ENCODE measurements at places on chromosomes 16 and 17. TPM values are rescaled to one million over a fixed set of nuclear protein-coding genes. Genes with fewer than 3 reads are reported as not detected.

The PPP1R1B gene
- total RNA-seq, result not detected

The MVP gene
- 283 TPM for total RNA-seq

The RNF112 gene
- not detected for total RNA-seq

The TPSG1 gene
- total RNA-seq, result not detected

The KCNJ2 gene
- 19.6 TPM for total RNA-seq

The RPA1 gene
- total RNA-seq, result 23.3 TPM

The INCA1 gene
- total RNA-seq, result 0.39 TPM

The SOCS1 gene
- total RNA-seq, result 11.3 TPM

The HOXB6 gene
- total RNA-seq, result 48.2 TPM

The CEP295NL gene
- total RNA-seq, result 1.0 TPM

The ATF7IP2 gene
- 14.9 TPM for total RNA-seq

The TSR3 gene
- total RNA-seq, result 102 TPM

The HSPB9 gene
- not detected for total RNA-seq

The RNU2-1 gene
- total RNA-seq, result not detected

The STH gene
- not detected for total RNA-seq

The SMARCD2 gene
- 105 TPM for total RNA-seq

GRCh38 chr16:5062790-5063765, 2.7 kb downstream of the C16orf89 start:
- DNase-seq, result no peak

DNA sequence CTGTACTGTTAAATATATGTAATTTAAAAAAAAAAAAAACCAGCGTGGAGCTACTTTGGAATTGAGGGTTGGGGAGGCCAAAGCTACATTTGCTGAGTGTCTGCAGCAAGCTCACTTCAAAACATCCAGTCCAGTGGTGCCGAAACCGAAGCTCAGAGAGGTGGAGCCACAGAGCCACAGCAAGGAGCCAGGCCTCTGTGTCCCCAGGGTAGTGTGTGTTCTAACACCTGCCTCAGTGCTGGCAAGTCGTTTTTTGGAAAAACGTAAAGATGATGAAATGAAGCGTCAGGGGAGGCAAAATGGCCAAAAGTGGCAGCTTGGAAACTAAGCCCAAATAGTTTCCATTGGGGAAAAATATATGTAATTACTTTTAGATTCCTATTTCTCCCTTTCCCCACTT, 36.1 kb upstream of the MRC2 start:
- no peak for DNase-seq

DNA sequence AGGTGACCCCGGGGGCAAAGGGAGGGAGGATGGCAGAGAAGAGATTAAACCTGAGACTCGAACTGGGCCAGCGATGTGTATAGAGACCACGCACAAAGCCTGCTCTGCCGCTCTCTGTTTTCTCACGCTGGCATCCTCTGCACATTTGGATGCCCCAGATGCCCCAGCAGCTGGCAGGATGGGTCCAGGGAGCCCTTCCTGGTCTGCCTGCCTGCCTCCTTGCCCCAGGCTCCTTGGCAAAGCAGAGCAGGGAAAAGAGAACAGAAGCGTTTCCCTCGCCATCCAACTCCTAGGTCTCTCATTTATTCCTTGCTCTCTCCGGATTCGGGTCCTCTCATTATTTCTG, 5.2 kb upstream of the PIPOX start:
- DNase-seq, result no peak

DNA sequence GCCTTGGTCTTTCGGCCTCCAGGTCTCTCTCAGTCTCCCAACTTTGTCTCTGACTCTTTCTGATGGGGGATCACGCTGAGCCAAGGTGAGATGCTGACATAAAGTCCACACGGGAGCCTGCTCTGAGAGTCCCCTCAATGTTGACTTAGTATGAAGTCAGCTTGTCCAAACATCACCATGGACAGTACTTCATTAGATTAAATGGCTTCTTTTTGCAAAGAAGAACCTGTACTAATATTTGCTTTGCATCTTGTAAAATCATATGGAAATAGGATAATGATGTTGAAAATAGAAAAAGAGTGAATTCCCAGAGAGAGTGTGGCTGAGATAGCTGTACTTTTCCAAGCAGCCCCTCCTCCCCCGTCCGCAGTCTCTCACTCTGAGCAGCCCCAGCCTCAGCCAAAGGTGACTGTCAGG, 56.7 kb upstream of the SIAH1 start:
- no peak for DNase-seq

DNA sequence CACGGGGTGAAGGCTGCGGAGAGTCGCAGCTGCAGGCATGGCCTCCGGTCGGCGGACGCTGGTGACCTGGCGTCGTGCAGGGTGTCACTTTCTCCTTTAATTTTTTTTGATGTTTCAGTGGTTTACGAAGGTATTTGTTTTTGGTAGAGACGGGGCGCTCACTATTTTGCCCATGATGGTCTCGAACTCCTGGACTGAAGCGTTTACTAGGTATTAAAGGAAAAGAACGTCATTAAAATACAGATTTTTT, 17.1 kb downstream of the ZNF213 start:
- no peak for DNase-seq

GRCh38 chr16:88356727-88357199, 26.0 kb upstream of the ZNF469 start:
- DNase-seq, result no peak

- no peak for DNase-seq
These were observed 3.9 kb downstream of the CDH13 start for GRCh38 chr16:82630688-82631087.

GRCh38 chr16:7990626-7991260, 599.6 kb downstream of the TMEM114 start:
- DNase-seq, result no peak

- no peak for DNase-seq
These were observed 55.3 kb downstream of the SOCS3 start for GRCh38 chr17:78304549-78305037.

- no peak for DNase-seq
These were observed 5.0 kb upstream of the STH start for GRCh38 chr17:45993962-45994627.

DNA sequence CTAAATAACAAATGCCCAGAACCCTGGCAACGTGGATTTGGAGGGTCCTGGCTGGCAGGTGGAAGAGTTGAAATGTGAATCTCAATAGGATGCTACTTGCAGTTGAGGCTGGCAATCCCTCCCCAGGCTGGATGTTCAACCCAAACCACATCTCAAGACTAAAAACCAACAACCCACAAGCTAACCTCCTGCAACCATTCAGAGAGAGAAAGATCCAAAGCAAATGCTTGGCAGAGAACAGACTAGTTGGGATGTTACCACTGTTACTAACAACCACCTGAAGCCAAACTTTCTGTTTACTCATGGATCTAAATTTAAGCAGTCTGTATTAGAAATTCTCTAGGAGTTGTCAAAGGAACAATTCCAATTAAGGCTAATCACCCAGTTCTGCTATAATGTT, 27.9 kb downstream of the SMG6 start:
- no peak for DNase-seq

DNA sequence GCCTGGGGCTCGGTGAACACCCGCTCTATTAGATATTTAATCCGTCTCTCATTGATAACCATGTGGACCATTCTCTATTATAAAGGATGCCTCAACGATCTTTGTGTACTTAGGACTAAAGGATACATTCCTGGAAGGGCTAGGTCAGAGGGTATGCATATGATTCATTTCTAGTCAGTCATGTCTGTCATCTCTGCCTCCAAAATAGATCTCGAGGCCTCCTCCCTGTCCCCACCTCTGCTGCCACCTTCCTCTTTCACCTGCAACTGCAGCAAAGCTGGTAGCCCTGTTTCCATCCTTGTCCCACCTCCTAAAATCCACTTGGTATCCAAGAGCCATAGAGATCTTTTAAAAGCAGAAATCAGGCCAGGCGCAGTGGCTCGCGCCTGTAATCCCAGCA, 121.5 kb downstream of the KATNIP start:
- no peak for DNase-seq

DNA sequence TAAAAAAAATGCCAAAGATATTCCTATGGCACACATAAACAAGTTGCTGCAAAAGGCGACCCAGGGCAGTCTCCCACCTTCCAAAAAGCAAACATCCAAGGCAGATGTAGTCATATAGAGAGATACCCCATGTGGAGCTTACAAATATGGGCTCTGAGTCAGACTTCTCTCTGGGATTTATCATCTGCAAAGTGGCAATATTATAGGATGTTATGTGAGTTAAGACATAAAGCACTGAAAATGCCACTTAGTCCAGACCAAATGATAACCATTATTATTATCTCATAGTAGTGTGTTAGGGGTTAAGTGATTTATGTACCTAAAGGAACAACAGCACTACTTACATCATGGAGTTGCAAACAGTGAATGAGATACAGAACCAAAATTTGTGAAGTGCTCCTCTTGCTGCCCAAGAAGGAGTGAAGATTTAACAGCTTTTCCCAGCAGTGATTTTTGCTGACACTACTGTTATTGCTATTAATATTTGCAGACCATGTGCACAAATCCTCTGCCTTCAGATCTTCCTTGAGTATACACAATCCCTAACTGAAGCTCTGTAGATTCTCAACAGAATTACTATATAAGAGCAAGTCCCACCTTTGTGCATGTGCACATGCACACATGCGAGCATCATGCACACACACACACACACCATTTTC, 560.0 kb upstream of the SALL1 start:
- no peak for DNase-seq

- DNase-seq, result no peak
These were observed 118.9 kb upstream of the PIRT start for GRCh38 chr17:10956821-10957220.

DNA sequence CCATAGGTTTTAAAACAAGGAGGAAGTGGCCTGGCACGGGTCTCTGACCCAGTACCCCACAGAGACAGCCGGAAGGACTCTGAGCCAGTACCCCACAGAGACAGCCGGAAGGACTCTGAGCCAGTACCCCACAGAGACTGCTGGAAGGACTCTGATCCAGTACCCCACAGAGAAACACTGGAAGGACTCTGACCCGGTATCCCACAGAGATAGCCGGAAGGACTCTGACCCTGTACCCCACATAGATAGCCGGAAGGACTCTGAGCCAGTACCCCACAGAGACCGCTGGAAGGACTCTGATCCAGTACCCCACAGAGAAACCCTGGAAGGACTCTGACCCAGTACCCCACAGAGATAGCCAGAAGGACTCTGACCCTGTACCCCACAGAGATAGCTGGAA, 49.0 kb downstream of the TRARG1 start:
- DNase-seq, result no peak

GRCh38 chr17:40482722-40483121, 18.7 kb downstream of the TNS4 start:
- no peak for DNase-seq

DNA sequence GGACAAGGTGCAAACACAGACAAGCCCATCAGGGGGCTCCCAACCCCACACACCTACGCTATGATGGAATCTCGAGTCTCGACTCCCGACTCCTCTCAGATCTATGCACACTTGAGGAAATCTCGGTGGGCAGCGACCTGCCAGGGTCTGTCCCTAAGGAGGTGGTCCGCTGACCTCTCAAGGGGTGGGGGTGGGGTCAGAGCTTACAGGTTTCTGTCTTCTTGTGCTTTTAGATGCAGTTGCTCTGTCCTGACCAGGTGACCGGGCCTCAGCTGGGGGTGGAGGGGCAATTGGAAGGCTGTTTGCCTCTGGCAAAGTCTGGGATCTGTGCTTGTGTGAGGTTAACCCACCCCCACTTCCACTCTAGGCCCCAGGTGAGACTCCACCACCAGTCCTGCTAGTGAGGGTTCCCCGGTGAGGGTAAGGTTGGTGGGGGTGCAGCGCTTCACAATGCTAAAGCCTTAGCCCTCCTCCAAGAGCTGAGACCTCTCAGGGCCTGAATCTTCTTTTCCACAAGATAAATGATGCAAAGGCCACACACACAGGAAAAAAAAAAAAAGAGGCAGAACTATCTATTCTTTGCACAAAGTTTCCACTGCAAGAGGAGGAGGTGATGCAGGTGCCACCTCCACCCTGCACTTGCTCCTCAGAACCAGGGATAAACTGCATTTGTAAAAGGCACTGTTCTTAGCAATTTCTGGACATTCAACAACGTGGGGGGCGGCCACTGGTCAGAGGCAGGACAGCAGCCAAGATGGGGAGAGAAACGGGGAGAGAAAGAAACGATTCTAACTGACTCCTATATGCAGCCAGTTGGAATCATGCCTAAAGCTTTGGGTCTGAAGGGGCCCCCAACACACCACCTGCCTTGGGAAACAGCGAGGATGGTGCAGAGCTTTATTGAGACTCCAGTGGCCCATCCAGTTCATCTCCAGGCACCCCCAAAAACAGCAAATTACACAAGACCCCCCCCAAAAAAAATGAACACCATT, 4.1 kb downstream of the CISD3 start:
- no peak for DNase-seq

GRCh38 chr17:82496529-82497434, 22.8 kb upstream of the FOXK2 start:
- DNase-seq, result no peak

GRCh38 chr16:73743665-73744496, 552.7 kb upstream of the PSMD7 start:
- no peak for DNase-seq

GRCh38 chr17:36921095-36921851, 16.0 kb upstream of the LHX1 start:
- DNase-seq, result no peak

DNA sequence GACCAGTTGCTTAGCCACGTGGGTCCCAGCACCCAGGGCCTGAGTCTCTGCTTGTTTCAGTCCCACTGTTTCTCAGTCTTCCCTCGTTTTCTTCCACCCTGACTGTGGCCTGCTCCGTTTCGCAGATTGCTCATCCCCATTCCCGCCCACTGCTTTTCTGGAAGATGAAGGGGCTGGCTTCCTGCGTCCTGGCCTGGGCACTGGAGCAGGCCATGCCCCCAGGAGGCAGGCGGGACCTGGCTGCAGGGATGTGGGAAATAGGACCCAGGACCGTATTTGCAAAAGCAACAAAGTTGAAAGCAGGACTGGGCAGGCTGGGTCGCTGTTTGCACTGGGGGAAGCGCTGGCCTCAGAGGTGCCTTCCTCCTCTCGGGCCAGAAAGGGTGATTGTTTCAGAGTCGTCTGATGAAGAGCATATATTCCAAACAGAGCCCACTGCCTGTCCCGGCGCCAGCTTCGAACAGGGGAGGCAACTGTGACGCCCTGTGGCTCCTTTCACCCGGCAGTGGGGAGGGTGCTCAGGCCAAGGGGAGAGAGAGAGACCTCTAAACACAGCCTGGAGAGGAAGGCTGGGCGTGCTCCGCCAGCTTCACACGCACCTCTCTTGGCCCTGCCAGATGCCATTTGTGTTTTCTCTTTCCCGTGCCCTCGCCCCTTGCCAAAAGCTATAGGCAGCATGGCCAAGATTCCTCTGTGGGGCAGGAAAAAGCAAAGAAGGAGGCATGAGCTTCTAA, 108.6 kb downstream of the CMIP start:
- no peak for DNase-seq

DNA sequence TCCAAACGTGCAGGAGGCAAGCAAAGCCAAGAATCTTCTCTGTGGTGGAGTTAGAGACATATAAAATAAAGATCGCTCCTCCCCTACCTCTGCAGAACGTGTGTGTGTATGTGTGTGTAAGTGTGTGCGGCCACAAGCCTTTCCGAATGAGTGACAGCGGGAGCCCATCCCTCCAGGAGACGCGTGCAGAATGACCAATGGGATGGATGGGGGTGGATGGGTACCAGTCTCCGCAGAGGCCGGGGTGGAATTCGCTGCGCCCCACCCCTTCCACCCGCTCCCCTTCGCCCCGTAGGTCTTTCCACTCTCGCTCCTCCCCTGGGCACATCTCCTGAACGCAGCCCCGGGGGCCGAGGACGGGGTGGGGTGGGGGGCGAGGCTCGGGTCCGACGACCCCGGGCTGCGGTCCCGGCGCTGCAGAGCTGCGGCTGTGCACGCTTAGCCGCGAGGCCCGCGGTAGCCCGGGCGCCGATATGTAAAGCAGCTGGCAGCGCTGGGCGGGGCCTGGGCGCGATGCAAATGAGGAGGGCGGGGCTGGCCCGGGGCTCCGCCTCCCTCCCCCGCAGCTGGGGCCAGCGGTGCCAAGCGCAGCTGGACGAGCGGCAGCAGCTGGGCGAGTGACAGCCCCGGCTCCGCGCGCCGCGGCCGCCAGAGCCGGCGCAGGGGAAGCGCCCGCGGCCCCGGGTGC, at the start of gene PRKCB:
Gene PRKCB, plus strand, starts transcription at position 594 of the 688 bp plus-strand sequence.
- no peak for DNase-seq
